ENCODE measurements at places on chromosomes 11 and 22.

DNA sequence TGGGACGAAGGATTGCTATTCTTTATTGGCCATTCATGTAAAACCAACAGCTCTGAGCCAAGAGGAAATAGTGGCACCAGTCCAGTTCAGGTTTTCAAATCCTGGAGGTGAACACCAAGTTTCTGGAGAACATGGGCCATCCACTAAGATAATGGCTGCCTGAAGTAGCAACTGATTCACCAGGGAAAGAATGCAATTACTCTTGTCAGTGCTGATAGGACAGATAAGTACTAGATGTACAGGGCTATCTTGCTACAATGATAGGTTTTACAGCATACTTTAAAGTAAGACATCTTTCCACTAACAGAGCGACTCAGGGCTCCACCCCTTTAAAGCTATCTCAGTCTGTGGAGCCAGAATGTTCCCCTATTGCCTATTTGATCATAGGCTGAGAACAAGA, 36.8 kb upstream of the APOA1 start:
- DNase-seq, result no peak

DNA sequence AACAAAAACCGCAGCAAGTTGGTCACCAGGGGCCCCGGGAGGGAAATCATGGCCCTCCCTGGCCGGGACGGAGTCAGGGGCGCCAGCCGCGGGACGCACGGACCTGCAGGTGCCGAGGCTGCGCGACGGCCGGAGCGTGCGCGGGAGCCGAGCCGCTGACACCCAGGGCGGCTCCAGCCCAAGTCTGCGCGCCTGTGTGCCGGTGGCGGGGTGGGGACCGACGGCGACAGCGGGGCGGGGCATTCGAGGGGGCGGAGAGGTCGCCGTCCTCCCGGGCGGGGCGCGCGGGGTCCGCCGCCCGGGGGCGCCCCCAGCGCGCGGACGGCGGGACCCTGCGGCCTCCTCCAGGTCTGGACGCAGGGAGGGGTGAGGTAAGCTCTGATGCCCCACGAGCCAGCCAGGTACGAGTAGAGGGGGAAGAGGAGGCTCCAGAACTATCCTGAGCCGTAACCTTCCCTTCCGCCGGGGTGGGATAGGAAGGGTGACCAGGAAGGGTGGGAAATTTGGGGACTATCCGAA, at the start of gene ESAM:
Gene ESAM (minus strand): TSS at position 186 of the 519 bp plus-strand sequence. CDS start 136 bp downstream, at position 50.
- peak; percentile 56 for DNase-seq

DNA sequence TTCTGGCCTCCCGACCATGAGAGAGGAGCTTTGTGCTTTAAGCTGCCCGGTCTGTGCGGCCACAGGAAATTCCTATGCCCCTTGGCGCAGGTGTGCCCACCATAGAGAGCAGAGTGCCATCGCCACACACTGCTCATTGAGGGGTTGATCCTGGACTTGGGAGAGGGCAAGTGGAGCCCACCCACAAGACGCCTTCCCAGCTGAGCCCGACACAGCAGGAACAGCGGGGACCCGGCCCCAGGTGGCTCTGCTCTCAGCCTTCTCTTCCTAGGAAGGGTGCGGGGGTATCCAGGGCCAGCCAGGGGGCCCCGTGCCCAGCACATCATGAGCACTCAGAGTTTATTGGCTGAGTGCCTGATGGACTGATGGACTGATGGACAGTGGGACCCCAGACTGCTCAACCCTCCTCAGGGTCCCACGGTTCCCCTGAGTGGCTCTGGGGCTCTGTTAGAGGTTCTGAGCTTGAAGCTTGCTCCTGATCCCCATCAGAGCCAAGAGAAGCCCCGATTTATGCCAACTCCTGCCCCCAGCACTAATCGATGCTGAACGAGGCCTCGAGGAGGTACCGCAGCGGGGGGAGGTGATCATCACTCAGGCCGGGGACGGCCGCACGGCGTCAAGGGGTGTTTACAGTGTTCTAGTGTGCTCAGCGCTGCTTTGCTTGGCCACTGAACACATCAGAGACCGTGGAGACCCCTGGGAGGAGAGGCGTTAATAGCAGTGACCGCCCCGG, 13.5 kb upstream of the MRGPRD start:
- DNase-seq, result no peak

DNA sequence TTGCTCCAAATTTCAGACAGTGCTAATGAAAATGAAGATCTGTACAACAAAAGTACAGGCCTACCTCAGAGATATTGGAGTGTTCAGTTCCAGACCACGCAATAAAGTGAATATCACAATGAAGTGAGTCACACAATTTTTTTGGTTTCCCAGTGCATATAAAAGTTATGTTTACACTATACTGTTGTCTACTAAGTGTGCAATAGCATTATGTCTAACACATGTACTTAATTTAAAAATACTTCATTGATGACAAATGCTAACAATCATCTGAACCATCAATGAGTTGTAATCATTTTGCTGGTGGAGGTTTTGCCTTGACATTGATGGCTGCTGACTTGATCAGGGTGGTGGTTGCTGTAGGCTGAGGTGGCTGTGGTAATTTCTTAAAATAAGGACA, 60.6 kb upstream of the E2F8 start:
- DNase-seq, result no peak

DNA sequence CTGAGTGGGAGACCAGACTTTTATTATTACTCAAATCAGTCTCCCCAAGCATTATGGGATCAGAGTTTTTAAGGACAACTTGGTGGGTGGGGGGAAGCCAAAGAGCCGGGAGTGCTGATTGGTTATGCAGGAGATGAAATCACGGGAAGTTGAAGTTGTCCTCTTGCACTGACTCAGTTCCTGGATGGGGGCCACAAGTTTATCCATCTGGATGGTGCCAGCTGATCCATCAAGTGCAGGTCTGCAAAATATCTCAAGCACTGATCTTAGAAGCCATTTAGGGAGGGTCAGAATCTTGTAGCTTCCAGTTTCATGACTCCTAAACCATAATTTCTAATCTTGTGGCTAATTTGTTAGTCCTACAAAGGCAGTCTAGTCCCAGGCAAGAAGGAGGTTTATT, 53.5 kb upstream of the LMO1 start:
- no peak for DNase-seq

GRCh38 chr11:68710409-68710808, 26.1 kb downstream of the GAL start:
- no peak for DNase-seq

GRCh38 chr11:31141789-31142188, 227.8 kb downstream of the DCDC1 start:
- no peak for DNase-seq

DNA sequence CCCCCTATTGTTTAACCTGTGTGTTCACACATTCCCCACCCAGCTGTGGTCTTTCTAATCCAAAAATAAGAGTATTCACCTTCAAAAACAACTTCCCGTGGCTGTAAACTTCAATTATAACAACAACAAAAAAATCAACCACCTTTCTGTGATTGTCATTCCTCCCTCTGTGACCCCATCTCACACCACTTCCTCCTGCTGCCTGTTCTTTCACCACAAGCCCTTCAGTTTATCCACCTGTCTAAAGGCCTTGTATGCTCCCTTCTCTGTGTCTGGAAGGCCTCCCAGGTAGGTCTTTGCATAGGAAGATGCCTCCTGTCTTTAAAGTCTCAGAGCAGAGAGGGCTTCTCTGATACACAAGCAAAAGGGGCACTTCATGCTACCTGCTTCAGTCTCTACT, 707.7 kb downstream of the OPCML start:
- no peak for DNase-seq

DNA sequence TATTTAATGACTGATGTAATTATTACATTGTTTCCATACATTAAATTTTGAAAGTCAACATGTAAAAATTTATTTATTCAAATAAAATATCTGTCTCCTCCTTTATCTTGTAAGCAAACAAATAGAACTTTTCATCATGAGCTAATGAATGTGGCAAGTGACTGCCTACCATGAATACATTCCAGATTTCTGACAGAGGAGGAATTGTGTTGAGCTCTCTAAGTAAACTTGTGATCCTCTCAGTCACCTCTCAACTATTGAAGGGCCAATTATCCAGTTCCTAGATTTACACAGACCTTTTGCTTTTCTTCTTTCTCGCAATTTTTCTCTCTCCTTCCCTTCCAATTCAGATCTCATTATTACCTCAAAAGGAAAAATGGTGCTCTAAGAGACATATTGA, 21.5 kb downstream of the PRRG4 start:
- no peak for DNase-seq

- no peak for DNase-seq
These were observed 1217.9 kb downstream of the LRRC4C start for GRCh38 chr11:40241524-40242051.

- no peak for DNase-seq
These were observed 1655.2 kb downstream of the LRRC4C start for GRCh38 chr11:39804271-39804670.

GRCh38 chr22:21106000-21106399, 60.3 kb downstream of the LRRC74B start:
- DNase-seq, result no peak

DNA sequence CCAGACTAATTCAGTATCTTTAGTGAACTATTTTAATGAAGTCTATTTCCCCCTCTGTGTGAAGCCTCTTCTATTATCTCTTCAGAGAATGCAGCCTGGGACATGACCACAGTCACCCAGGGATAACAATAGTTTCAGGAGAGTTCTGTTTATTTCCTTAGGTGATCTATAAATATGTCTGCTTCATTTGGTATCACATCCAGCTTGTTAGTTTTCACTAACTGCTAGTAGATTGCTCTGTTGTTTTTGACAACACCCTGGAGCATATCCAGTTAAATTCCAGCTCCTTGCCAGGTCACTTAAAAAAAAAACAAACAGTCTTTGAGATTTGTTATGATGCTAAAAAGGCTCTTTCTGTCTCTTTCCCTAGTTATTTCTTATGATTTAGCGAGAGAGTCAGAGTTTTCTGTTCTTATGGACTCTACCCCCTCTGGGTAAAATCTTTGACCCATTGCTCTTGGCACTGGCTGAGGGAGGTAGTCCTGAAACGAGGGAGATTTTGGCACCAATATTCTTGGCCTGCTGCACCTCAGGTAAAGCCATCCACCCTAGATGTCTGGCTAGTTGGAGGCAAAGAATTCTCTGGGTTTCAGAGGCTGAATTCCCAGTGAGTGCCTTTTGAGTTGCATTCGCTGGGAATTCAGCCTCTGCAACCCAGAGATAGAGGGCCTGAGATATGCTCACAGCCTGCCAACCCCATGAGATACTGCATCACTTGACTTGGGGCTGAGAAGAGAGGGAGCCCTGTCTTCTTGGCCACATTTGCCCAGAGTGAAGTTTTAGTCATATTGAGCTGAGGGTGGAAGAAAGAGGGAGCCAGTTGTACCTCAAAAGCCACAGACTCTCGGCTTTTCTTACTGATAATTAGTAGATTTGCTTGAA, 159.1 kb downstream of the PGR start:
- no peak for DNase-seq

DNA sequence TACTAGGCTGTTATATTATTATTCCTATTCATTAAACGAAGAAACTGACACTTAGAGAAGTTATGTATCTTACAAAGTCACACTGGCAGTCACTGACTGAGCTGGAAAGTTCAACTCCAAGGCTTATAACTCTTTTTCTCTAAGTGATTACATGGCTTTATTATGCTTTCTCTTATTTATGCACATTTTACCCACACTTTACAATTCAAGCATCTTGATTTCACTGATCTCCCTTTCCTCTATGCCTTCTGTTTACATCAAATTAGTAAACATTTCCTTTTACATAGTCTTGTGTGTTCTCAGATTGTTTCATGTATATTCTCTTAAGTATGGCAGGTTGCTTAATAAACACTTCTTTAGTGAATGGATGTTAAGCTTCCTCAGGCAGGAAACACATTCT, 66.0 kb downstream of the CLPB start:
- no peak for DNase-seq

- DNase-seq, result peak; percentile 24
These were observed 20.9 kb downstream of the SERGEF start for GRCh38 chr11:17991783-17992433.

GRCh38 chr11:112589155-112589554, 328.5 kb upstream of the PLET1 start:
- no peak for DNase-seq

DNA sequence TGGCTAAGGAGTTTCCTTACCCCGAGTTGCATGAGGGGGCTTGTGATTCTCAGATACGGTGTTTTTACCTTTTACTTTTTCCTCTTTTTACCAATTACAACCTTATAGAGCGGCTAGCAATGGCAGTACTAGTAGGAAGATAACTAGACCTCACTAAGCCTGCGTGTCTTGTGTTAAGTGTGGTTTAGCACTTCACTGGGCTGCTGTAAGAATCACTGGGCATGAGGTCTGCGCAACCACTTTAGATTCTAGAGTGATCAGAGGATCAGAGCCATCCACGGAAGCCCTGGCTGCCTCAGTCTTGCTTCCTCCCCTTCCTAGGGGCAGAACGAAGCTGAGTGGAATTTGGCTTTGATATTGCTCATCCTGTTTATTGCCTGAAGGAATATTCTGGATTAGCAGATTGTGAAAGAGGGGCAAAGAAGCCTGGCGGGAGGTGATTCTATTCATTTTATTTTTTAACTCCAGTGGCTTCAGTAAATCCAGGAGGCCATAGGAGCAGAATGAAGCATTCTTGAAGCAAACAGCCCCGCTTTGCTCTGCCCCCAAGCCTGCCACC, 88.5 kb downstream of the GRAMD1B start:
- DNase-seq, result no peak

- DNase-seq, result no peak
These were observed 148.3 kb downstream of the PGR start for GRCh38 chr11:100981196-100981824.

- no peak for DNase-seq
These were observed 8.4 kb downstream of the INCENP start for GRCh38 chr11:62132191-62132590.

DNA sequence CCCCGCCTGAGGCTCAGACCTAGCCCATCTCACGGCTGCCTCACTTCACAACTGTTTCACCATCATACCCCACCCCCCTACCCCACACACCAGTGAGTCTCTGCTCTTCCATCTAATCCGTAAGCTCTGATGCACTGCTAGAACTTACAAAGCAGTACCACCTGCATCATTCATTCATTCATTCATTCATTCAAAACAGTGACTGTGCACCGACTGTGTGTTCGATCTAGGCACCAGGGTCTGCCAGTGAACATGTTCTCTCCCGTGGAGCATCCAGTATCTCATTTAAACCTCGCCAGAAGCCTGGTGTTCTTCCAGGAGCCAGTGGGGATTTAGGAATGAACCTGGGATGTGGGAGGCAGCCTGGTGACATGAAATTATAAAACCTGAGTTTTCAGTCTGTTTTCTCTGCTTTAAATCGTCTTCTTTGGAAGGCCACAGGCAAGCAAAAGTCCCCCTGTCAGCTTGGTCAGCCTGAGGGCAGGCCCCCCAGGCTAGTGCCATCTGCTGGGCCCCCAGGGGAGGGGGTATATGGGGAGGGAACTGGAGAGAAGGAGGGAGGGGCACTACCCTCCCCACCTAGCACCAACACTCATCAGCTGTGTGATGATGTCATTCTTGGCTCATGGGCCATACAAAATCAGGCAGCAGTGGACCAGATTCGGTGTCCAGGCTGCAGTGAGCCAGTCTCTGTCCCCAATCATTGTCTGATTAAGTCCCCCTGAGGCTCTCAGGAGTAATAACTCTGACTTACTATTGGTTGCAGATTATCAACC, 18.4 kb downstream of the TMPRSS6 start:
- no peak for DNase-seq

GRCh38 chr11:70328556-70328955, 58.1 kb downstream of the PPFIA1 start:
- no peak for DNase-seq
